ENCODE measurements at places on chromosomes 5 and 9.

GRCh38 chr9:68454579-68455334 lies 85.9 kb downstream of the TMEM252 start:
- no peak for DNase-seq

DNA sequence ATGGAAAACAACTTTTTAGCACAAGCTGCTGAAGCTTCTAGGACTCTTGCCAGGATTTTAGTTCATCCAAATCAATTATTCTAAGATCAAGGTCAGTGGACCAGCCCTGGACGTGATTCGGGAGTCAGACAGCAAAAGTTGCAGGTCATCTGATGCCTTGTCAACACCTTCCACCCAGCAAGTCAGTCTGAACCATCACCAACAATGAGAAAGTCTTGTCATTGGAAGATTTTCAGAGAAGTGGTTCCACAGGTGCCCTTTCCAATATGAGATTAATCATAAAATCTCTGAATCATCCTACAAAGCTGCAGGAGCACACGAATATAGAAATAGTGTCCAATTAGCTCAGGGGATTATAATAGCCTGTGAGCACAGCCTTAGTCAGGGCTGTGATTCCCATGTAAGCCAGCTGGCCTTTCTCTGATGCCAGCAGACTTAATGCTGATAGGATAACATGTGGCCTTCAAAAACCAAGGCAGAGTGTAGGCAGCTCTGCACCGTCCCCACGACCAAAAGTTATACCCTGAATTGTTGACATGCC lies 445.0 kb upstream of the TRPC7 start:
- DNase-seq, result no peak

GRCh38 chr9:6330958-6331634 lies 2.9 kb downstream of the TPD52L3 start:
- no peak for DNase-seq

DNA sequence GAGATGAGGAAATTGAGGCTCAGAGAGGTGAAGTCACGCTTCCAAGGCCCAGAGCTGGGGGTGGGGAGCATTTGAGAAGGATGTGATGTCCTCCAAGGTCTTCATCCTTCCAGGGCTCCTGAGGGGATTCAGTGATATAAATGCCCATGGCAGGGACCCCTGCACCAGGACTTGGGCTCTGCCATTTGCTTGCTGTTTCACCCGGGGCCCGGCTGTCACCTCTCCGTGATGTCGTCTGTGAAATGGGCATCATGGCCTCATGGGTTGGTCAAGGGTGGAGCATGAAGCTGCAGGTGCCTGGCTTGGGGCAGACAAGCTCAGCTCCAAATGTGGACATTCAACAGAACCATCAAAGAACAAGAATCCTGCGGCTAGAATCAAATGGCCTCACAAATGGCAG lies 253.1 kb downstream of the PBX3 start:
- DNase-seq, result no peak

- no peak for DNase-seq
Observed at GRCh38 chr5:167853421-167853820, 438.0 kb upstream of the WWC1 start.

- DNase-seq, result no peak
Observed at GRCh38 chr5:137372773-137373160, 126.4 kb downstream of the SPOCK1 start.

DNA sequence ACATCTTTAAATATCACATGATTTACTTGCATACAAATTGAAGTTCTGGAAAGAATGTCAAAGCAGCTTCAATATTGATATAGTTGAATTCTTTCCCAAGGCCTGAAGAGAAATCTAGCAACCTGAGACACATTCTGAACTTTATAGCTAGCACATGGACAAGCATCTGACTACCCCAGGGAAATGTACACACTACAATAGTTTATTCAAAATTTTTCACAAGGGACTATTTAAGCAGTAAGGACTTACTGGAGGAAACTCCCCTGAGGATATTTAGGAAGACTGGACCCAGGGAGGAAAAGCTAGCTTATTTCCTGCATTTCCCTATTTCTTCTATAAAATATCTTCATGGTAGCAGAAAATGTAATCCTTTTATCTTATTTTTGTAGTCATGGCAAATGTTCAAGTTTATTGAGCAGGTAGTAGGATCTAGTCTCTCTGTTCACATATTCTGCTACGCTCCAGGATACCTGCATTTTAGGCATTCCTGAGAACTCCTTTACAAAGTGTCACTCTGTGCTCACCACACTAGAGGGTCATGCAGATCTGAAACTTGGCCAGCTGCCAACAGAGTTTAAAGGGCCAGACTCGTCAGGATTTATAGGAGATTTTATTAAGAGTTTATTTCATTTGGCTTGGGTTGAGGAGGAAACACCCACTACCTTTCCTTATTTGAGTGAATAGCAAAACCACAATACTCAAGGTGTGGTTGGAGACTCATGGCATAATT lies 348.4 kb upstream of the FTMT start:
- no peak for DNase-seq

DNA sequence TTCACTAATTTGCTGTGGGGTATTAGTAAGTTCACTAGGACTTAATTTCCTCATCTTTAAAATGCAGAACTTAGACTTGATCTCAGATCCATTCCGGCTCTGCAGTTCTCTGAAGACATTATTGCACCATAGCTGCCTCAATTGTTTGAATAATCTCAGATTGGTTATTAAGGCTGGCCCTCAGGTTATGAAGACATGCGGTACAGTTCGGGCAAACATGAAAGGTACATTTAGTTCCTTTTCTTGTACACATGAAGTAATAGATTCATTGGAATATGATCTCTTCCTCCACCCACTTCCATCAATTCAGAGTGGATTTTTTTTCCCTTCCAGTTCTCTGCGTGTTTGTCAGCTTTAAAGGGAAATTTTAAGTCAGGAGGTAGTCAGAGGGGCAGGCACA lies 28.0 kb downstream of the ATP6V0E1 start:
- no peak for DNase-seq

- DNase-seq, result no peak
Observed at GRCh38 chr9:75447281-75447680, 359.0 kb downstream of the OSTF1 start.
